Right cardiac atrium (tissue), 5 donors: ENCODE measurements at places on chromosomes 7 and 10. TPM values are rescaled to one million over a fixed set of nuclear protein-coding genes. Genes with fewer than 3 reads are reported as not detected.

Gene ELN
- 100.0 TPM for total RNA-seq

Gene DLX5
- not detected for total RNA-seq

Gene SPAM1
- not detected for total RNA-seq

Gene STEAP4
- total RNA-seq: 26.0 TPM

Gene CTAGE8
- 0.14 TPM for total RNA-seq

Gene ZMIZ1
- total RNA-seq: 74.8 TPM

Gene MYH16
- total RNA-seq: not detected

GRCh38 chr7:114931656-114932011 lies 9.7 kb downstream of the MDFIC start:
- no peak for DNase-seq

- DNase-seq: no peak
These were observed 56.6 kb downstream of the ELMO1 start for GRCh38 chr7:37391791-37392672.

GRCh38 chr7:98105942-98106544 lies 619 bp upstream of the LMTK2 start:
- no peak for DNase-seq

GRCh38 chr7:81816312-81816711 lies 46.5 kb upstream of the HGF start:
- DNase-seq: no peak

DNA sequence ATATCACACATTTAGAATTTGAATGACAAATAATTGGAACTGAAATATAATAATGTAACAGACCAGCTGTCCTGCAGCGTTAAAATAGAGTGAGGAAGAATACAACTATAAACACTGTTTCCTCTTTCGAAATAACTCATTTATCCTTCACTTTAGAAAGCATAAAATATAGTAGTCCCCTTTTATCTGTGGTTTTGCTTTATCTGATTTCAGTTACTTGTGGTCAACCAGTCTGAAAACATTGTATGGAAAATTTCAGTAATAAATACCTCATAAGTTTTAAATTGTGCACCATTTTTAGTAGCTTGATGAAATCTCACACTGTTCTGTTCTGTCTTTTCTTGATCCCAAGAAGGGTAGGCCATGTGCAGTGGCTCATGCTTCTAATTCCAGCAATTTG lies 31.7 kb downstream of the POLR1F start:
- no peak for DNase-seq

DNA sequence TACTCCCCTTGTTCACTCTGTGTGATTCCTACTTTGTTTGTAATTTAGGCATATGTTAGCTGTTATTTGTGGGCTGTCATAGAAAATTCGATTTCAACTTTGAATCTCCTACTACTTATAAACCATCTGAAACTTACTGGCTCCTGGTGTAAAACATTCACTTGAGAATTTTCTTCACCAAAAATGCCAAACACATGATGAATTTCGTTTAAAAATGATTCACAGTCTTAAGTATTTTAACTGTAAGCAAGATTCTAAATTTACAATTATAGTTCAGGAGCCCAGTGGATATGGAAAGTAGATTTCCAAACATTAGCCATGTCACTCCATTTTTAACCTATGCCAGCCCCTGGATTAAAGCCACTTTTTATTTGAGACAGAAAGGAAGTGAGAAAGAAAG lies 3.1 kb downstream of the CPED1 start:
- DNase-seq: no peak

- no peak for DNase-seq
These were observed 276.9 kb upstream of the IGFBP3 start for GRCh38 chr7:46197785-46198540.

GRCh38 chr7:27163288-27164044 lies 1.9 kb downstream of the HOXA9 start:
- no peak for DNase-seq

DNA sequence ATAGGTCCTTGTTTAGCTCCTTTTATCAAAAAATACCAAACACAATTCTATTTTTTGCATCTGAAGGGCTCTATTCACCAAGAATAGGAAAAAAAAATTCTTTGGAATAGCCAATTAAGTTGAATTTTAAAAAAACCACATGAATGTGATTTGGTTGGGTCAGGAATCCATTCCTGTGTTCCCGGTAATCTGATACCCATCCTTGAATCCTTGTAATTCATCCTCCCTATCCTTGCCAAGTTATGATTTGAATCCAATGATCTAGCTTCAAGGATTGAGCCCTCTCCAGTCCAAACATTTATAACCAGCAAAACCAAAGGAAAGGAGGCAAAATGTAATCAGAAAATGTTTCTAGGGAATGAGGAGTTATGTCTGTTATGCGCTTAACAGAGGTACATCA lies 86.6 kb downstream of the CFAP58 start:
- DNase-seq: no peak

GRCh38 chr10:131032329-131033165 lies 279.0 kb downstream of the TCERG1L start:
- no peak for DNase-seq

GRCh38 chr10:93514521-93514920 lies 18.1 kb downstream of the CEP55 start:
- no peak for DNase-seq

- peak; percentile 44 for DNase-seq
These were observed 104.6 kb downstream of the HIPK2 start for GRCh38 chr7:139673230-139673629.

- no peak for DNase-seq
These were observed 11.8 kb downstream of the COG5 start for GRCh38 chr7:107551936-107552335.

GRCh38 chr7:96663457-96663856 lies 46.2 kb downstream of the SEM1 start:
- DNase-seq: no peak

- no peak for DNase-seq
These were observed 73.3 kb downstream of the WIPF3 start for GRCh38 chr7:29879609-29880008.

DNA sequence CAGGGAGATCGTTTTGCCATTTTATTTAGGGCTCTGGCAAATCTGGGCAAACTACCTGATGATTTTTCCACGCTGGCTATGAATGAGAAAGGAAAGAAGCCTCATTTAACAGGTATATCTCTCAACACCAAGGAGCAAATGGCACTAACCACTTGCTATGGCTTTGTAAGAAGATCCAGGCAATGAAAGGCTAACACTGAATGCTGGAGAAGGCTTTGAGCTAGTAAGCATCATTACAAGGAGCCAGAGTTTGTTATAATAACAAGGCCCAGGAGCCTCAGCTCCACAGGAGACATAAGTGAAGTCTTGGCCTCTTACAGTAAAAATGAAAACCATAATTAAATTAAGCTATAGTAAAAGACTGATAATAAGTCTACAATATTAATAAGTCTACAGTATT lies 123.1 kb downstream of the CNOT4 start:
- DNase-seq: no peak

GRCh38 chr7:131636092-131636491 lies 79.7 kb upstream of the PODXL start:
- peak; percentile 88 for DNase-seq
